Posterior vena cava (tissue), 2 donors: ENCODE measurements at places on chromosomes 1 and 21. TPM values are rescaled to one million over a fixed set of nuclear protein-coding genes. Genes with fewer than 3 reads are reported as not detected.

DNA sequence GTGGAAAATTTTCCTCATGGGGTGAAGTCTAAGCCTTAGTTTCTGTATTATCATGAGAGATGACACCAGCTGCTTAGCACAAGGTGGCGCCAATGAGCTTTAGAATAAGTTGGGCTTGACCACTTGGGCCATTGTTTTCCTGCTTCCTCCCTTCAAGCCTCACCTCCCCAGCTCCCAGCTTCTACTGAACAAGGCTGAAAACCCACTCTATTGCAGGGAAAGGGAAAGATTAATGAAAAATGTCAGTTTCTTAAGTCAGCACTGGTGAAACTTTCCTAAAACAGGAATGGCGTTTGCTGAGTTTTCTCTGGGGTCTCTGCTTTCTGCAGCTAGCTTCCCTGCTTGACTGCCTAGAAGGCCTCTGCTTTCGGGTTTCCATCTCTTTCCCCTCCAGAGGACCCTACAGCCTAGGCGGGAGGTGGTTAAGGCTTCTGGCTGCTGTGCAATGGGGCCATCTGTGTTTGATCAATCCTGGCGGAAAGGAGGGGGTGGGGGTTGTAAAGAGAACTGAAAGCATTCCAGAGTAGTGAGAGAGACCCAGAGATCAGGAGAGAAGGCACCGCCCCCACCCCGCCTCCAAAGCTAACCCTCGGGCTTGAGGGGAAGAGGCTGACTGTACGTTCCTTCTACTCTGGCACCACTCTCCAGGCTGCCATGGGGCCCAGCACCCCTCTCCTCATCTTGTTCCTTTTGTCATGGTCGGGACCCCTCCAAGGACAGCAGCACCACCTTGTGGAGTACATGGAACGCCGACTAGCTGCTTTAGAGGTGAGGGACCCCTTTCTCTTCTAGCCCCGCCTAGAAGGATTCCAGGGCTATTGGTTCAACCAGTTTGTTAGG is at the start of gene OLFML3:
OLFML3 (plus strand) TSS at position 612 of the 840 bp plus-strand sequence; CDS start at position 655, 43 bp downstream.
- DNase-seq = peak; percentile 92

GRCh38 chr1:240304466-240304865 is 212.8 kb downstream of the FMN2 start:
- no peak for DNase-seq

Gene GJB5
- total RNA-seq = not detected

Gene RUNX3
- total RNA-seq = 5.0 TPM

Gene LRRC40
- total RNA-seq = 17.2 TPM
